ENCODE measurements at places on chromosomes 16 and 17.

GRCh38 chr16:55250701-55251100, 73.3 kb upstream of the IRX6 start:
- no peak for DNase-seq

- DNase-seq: no peak
These were observed 487.4 kb upstream of the SOX9 start for GRCh38 chr17:71633391-71633849.

- no peak for DNase-seq
These were observed 17.9 kb upstream of the AKAP1 start for GRCh38 chr17:57067162-57067561.

GRCh38 chr16:1443403-1443973, 868 bp downstream of the CCDC154 start:
- no peak for DNase-seq

- peak; percentile 57 for DNase-seq
These were observed 17.0 kb downstream of the MFSD6L start for GRCh38 chr17:8782176-8782575.

DNA sequence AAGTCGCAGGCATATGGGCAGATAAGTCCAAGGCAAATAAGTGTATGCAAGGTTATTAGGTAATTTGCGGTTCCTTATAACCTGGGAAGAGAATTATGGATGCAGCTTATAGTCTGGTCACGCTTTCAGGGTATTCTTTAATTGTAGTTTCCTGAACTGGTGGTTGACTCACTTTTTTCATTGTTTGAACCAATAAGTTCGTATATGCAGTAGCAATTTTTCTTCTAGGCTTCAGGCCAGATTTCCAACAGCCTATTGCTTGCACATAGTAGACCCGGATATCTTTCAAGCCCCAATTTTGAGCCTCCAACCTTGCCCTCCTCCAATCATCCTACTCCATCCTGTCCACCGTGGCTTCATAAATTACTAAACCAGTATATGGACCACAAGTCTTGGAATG, 12.8 kb downstream of the CEP95 start:
- DNase-seq: no peak

- DNase-seq: peak; percentile 62
These were observed 45.0 kb upstream of the NACA2 start for GRCh38 chr17:61635913-61636432.

- DNase-seq: no peak
These were observed 1.2 kb downstream of the PNPO start for GRCh38 chr17:47942568-47942967.
